ENCODE measurements at places on chromosomes 7 and 10.

DNA sequence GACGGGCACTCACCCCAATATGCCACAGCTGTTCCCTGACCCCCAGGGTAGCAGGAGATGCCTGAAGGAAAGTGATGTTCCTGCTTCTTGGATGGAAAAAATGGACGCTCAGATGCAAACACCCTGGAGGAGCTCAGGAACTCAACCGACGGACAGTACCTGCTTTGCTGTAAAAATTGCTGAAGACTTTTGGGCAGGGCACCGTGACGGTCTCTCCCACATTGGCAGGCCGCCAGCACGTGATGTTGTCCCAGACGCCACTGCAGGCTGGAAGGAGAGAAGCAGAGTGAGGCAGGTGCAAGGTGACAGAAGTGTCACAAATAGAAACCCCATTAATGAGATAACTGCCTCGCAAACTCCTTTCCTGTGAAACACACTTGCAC lies 35.0 kb downstream of the VIPR2 start:
- DNase-seq, result no peak

DNA sequence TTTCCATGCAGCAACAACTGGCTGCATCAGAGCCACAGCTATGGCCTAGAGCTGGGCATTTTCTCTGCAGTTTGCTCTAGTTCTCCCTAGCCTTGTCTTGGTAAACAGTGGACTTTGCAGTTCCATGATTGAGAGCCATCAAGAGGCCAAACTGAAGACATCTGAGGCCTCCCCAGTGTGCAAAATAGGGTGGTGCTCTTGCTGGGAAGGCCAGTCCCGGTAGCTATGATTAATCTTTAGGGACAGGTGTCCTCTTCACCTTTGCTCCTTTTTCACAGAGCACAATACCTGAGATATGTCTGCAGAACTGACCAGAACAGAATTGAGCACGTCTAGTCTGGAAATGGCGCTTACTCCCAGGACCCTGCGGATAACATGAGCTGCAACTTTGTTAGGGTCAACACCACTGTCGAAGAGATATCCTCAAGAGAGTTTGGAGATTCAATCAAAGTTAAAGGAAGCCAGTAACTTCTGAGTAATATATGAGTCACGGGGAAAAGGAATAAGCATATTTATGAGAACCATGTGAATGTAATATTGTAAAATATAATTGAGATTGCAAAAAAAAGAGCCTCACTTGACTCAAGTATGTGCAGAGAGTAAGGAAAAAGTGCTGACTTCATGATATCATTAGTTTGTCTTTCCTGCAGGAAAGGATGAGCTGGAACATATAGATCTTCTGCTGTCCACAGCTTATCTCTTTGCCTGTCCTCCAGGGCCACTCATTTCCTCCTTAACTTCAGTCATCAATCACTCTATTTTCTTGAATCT lies 76.7 kb downstream of the ANK3 start:
- no peak for DNase-seq

DNA sequence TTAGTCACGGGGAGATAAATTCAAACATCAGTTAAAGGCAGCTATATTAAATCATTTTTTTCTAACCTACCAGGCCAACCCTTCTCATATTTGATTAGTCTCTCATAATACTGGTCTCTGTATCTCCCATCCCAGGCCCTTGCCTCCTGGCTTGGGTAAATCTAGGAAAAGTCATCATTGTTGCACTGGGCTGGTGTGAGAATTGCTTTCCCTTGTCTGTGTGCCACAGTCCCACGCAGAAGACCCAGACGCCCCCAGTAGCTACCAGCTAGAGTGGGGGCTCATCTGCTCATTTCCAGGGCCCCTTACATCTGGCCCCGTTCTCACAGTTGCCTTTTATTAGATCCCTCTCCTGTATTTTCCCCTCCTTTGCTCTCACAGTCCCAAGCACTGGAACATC lies 67.6 kb upstream of the VIPR2 start:
- no peak for DNase-seq

DNA sequence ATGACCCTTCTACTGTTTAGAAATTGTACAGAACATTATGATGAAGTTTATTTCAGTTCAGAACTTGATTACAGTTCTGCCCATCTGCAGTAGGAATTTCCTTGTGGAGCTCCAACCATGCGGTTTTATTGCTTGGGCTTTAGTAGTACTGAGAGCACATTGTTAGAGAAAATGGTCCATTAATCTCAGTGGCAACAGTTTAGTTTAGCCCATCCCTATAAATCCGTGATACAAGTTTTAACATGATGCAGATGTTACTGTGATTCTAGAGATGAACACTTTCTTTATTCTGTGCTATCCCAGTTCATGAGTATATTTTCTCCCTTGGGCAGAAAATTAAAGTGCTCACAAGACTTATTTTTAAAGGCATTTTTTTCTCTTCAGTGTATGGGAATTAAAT lies 84.8 kb upstream of the FZD8 start:
- no peak for DNase-seq

GRCh38 chr7:98569691-98570337 lies 47.3 kb upstream of the NPTX2 start:
- DNase-seq, result no peak

GRCh38 chr7:95441042-95441823 lies 6.4 kb upstream of the PON2 start:
- no peak for DNase-seq

- peak; percentile 24 for DNase-seq
Measured at GRCh38 chr7:2245883-2246675, 4.1 kb downstream of the NUDT1 start.

DNA sequence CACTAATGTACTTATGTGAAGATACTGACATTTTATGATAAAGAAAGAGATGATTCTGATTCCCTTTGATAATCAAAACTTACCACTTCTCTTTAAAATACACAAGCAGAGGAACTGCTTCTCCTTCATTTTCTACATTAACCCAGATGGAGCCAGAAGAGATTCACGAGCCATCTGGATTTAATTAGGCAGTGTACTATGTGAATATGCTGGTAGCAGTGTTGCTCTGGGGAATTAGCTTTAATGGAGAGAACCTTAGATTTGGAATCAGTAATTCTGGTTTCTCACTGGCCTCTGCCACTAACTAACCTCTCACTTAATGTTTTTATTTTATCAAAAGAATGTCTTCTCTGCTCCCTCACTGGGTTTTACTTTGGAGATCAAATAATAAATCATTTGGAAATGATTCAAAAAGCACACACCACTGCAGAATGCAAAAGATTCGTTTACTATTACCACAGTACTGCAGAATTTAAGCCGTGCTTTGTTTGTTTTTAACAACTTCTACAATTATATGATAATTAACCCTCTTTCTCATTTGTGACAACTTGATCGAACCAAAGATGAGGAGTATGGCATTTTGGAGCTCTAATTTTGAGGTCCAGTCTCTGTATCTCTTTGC lies 77.5 kb upstream of the PHYHIPL start:
- DNase-seq, result no peak

GRCh38 chr7:138077809-138078208 lies 1.6 kb downstream of the AKR1D1 start:
- no peak for DNase-seq

GRCh38 chr10:51815723-51816122 lies 116.3 kb upstream of the CSTF2T start:
- DNase-seq, result no peak

DNA sequence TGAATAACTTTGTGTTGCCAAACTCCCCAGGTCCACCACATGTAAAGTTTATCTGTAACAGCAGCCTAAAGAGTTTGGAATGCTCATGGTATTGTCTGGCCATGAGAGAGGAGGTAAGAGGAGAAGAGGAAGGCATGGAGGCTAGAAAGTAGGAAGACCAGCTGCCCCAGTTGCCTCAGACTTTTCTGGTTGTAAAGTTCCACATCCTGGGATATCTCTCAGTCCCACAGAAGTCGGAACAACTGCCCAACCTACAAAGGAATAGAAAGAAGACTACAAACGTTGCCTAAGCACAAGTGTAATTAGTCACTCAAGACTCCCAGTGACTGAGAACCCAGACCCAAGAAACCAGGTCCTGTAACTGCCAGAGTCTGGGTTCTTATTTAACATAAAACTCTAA lies 47.3 kb downstream of the CREB3L2 start:
- DNase-seq, result no peak

DNA sequence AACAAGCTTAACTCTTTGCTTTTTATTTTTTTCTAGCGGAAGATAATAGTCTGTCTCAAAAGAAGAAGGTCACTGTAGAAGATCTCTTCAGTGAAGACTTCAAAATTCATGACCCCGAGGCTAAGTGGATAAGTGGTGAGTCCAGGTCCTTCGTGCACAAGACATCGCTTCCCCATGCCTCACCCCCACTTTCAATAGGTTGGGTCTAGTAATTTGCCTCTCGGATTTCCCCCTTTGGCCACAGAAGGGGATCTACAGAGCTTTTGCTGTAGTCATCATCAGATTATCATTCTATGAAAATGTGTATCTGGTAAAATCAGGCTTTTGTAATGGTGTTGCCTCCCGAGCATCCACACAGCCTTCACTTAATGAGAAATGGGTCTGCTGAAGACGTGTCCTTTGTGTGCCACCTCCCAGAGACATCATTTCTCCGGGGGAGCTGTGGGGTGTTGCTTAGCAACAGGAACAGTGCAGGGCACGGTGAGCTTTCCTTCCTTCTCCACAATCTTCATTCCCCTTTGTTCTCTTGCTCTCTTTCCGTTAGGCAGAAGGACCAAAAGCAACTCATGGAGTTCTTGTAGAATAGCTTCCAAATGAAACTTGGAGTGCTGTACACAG lies 422.8 kb downstream of the DPP6 start:
- DNase-seq, result no peak

- no peak for DNase-seq
Measured at GRCh38 chr10:17412323-17412722, 42.1 kb downstream of the ST8SIA6 start.

GRCh38 chr10:1434912-1435692 lies 302.2 kb downstream of the ADARB2 start:
- DNase-seq, result no peak

DNA sequence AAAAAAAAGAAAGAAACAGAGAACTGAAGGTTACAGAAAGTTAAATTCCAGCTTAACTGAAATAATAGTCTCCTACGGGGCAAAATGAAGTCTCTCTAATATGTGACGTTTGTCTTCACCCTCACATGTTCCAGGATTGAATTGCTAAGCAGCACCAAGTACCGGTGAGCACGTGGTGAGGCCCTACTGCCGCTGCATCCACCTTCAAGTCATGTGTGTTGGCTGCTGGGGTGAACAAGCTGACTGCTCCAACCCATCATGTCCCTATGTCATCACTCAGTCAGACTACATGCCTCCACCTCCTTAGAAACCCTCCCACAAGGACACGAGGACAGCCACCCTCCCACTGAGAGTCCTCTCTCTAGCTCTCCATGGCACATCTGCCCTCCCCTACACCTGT lies 35.4 kb upstream of the NPFFR1 start:
- DNase-seq, result no peak

- no peak for DNase-seq
Measured at GRCh38 chr7:85322252-85322651, 135.4 kb upstream of the SEMA3D start.

DNA sequence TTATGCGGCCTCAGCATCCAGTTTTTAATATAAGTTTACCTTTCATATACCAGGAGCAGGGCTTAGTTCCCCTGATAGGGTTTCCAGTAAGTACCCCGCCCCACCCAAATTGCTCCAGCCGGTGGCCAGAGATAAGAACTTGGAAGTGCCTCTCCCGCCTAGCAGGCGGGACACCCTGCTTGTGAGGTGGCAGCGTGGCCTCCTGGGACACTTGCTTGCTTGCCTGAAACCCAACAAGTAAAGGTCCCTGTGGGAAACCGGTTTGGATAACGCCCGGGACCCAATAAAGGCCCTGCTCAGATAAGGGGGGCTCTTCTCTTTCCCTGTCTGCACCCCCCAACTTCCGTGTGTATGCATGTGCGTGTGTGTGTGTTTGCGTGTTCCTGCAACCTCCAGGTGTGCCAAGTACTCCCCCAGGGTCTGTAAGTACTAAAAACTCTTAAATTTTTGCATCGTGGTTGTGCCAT lies 154.3 kb downstream of the ARHGAP21 start:
- DNase-seq, result no peak

- peak; percentile 12 for DNase-seq
Measured at GRCh38 chr10:5628451-5629302, 37.7 kb downstream of the ASB13 start.

GRCh38 chr7:2855386-2855785 lies 11.3 kb upstream of the GNA12 start:
- no peak for DNase-seq

DNA sequence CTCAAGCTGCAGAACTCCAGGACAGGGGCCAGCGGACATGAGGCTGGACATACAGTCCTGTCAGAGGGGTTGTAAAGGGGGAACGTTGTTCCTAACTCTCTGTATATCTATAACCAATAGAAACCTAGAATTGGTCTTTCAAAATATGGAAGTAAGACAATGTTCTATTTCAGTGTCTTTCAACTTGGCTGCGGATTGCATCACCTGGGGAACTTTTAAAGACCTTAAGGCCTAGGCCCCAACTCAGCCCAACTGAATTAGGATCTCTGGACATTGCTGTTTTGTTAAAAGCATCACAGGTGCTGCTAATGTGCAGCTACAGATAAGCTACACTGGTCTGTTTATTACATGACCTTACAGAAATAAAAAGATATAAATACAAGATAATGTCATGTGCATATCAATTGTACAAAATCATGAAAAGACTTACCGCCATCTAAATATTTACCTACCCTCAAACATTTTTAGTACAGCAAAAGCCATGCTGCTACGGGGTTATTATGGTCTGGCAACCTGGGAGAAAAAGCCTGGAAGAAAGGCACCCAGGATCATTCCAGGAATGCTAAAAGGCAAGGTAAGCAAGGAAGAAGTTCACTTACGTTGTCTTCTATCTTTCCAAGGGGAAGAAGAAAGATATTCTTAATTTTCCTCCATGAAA lies 169.1 kb downstream of the RAPGEF5 start:
- no peak for DNase-seq

GRCh38 chr7:94630855-94631254 lies 25.1 kb downstream of the SGCE start:
- DNase-seq, result no peak

DNA sequence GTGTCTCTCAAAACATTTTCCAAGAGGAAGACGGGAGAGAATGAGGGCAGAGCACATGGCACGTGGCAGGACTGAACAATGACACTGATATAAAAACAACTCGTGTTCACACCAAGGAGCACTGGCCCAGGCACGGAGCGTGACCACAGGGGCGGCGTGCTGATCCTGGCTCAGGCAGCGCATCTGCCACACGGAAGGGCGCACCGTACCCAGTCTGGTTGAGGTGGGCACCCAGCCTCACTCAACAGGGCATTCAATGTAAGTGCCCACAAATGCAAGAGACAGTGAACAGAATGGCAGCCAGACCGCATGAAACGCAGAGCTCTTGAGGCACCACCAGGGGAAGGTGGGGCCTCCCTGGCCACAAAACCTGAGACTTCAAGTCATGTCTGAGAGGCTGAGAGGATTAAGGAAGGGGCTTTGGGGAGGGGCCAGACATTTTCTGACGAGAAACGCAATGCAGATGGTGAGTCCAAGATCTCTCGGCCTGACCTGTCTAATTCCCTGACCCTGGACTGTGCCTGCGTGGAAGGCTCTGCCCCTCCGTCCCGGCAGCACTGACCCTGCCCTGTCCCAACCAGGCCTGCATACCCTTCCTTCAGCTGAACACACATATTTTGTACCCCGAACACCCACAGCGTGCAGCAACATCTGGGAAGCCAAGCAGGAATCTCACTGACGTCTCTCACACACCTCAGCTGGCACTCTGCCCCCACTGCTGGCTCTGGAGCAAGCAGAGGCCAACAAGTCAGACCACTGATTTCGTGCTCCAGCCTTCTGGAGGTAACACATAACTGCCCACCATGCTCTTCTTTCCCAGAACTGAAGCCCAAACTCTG lies 35.5 kb downstream of the VOPP1 start:
- DNase-seq, result no peak

Measured in KG1 (cell line).